Body of pancreas (tissue), 4 donors: ENCODE measurements at places on chromosomes 12 and 14. TPM values are rescaled to one million over a fixed set of nuclear protein-coding genes. Genes with fewer than 3 reads are reported as not detected.

The NOXRED1 gene
- total RNA-seq, result 5.3 TPM

The C1QL4 gene
- total RNA-seq, result not detected

GRCh38 chr14:53929871-53930715, 26.5 kb downstream of the BMP4 start:
- no peak overlapping the region for H3K27ac ChIP-seq
- DNase-seq, result peak; percentile 49
- no peak overlapping the region for H3K4me3 ChIP-seq
- H3K4me1 ChIP-seq, result no peaks in the 10 kb centered on the region

The INSM2 gene
- total RNA-seq, result not detected

GRCh38 chr12:55700255-55701018, 7.3 kb downstream of the ITGA7 start:
- no peak overlapping the region for H3K27ac ChIP-seq
- no peaks in the 10 kb centered on the region for H3K36me3 ChIP-seq
- H3K4me1 ChIP-seq, result no peaks in the 10 kb centered on the region
- H3K27me3 ChIP-seq, result no peaks in the 10 kb centered on the region
- H3K4me3 ChIP-seq, result no peak overlapping the region
- no peak for DNase-seq

- DNase-seq, result peak; percentile 53
- H3K27me3 ChIP-seq, result no peaks in the 10 kb centered on the region
- H3K27ac ChIP-seq, result peak overlapping the region; percentile 76
- peaks cover 41% of the 10 kb centered on the region for H3K4me1 ChIP-seq
- H3K4me3 ChIP-seq, result no peak overlapping the region
Observed at GRCh38 chr14:100406505-100407131, 83.5 kb downstream of the SLC25A47 start.

The ARHGEF40 gene
- total RNA-seq, result 142 TPM

DNA sequence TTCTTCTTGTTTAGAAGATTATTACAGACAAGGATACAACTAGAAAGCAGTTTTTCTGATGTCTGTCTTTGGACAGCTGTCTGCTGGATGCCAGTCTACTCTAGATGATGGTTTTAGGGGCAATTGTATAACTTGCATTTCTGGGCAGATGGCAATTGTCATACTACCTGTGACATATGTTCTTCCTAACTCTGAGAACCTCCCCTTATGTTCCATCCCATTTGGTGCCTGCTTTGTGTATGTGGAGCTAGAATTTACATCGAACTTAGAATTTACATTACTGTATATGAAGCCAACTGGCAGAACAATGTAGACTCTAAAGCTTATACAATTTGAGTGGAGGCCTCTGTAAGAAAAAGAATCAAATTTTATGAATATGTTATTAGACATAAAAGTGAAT, 430.2 kb upstream of the SEL1L start:
- no peak overlapping the region for H3K27ac ChIP-seq
- H3K36me3 ChIP-seq, result no peaks in the 10 kb centered on the region
- DNase-seq, result no peak

DNA sequence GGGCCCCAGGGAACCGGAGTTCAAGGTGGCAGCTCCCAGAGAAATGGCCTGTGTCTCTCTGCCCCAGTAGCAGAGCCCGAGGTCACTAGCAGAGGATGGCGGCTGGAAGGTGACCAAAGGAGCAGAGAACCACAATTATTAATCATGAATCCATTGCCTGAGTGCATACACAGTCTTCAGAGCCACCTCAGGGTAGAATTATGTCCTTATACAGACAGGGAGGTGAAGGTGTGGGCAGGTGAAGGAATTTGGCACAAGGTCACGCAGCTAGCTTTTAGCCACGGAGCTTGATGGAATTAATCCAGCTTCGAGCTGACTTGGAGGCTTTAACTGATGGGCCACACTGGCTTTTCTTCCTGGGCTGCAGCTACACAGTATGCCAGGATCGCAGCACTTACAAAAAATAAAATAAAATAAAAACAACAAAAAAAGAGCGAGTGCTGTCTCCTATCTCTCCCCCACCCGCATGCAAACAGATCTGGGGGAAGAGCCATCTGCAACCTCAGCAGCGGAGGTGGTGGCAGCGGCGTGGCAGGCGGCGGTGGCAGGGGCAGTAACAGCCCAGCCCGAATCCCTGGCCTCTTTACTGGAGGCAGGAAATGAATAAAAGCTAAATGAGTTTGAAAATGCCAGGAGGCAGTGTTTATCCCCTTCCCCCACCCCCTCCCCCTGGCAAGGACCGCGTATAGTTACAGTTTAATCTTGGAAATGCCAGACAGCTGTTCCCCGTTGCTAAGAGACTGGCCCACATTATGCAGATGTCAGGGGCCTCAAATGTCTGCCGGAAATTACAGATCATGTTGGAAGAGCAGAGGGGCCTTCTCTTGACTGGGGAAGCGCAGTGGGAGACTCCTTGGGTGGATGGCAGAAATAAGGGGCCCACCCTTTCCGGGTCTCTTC, 93.5 kb downstream of the LRRC74A start:
- no peak overlapping the region for H3K4me3 ChIP-seq
- H3K27ac ChIP-seq, result peak overlapping the region; percentile 91
- no peaks in the 10 kb centered on the region for H3K36me3 ChIP-seq
- DNase-seq, result peak; percentile 73

The TMEM229B gene
- total RNA-seq, result 2.0 TPM

The PLCZ1 gene
- not detected for total RNA-seq

- no peak overlapping the region for H3K4me3 ChIP-seq
- no peak for DNase-seq
- no peaks in the 10 kb centered on the region for H3K27me3 ChIP-seq
- peaks cover 19% of the 10 kb centered on the region for H3K36me3 ChIP-seq
Observed at GRCh38 chr14:21084998-21085853, 13.2 kb downstream of the ZNF219 start.

GRCh38 chr12:40343124-40343523, 118.3 kb downstream of the LRRK2 start:
- H3K27ac ChIP-seq, result no peak overlapping the region
- H3K36me3 ChIP-seq, result no peaks in the 10 kb centered on the region
- no peaks in the 10 kb centered on the region for H3K27me3 ChIP-seq
- H3K4me1 ChIP-seq, result peaks cover 14% of the 10 kb centered on the region
- no peak for DNase-seq
- no peak overlapping the region for H3K4me3 ChIP-seq

DNA sequence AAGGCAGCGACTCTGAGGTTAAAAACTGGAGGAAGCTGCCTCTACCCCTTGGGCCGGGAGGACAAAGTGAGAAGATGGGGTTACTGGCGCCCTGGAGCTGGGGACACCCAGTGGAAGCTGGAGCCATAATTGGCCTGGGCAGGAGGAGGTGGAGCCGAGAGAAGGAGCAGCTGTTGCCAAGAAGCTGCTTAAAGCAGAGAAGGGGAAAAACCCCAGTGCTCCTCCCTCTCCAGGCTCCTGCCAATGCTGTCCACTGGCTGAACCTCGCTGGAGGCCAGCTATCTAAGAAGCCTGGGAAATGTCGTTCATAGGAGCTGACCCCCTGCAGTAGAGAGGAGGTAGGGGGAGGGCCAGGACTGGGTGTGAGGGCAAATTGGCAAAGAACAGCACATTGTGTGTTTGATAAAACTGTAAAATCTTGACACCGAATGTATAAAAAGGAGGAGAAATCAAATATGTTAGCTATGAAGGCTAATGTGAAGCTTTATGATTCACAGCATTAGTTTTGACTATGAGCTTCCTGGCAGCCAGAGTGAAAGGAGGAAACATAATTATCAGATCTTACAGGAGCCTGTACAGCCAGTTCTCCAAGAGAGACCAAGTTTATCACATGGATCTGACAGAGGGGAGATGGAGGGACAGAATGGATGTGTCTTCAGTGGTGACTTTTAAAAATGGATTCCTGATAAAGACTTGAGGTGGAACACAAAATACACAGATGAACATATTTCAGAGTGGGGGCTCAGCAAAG, 9.5 kb downstream of the HHIPL1 start:
- H3K36me3 ChIP-seq, result no peaks in the 10 kb centered on the region
- H3K27ac ChIP-seq, result no peak overlapping the region
- H3K4me1 ChIP-seq, result peaks cover 7% of the 10 kb centered on the region
- DNase-seq, result peak; percentile 76
- peaks cover 3% of the 10 kb centered on the region for H3K27me3 ChIP-seq

DNA sequence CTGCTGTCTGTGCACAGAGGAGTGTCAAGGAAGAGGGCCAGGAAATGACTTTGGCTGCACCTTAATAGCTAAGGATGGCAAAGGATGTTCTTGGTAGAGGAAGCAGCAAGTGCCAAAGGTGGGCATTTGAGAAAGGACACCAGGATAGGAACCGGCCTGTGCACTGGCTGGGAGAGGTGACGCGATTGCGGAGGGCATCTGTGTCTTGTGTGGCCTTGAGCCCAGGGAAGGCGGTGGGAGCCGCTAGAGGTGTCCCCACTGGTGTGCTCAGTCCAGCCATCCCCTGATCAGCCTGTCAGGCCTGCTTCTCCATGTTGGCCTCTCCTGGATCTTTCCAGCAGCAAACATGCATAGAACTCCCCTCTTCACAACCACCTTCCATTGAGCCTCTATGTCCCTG, 30.2 kb downstream of the PAPLN start:
- H3K4me3 ChIP-seq, result no peak overlapping the region
- no peaks in the 10 kb centered on the region for H3K36me3 ChIP-seq
- peaks cover 15% of the 10 kb centered on the region for H3K4me1 ChIP-seq
- no peaks in the 10 kb centered on the region for H3K27me3 ChIP-seq
- DNase-seq, result no peak

DNA sequence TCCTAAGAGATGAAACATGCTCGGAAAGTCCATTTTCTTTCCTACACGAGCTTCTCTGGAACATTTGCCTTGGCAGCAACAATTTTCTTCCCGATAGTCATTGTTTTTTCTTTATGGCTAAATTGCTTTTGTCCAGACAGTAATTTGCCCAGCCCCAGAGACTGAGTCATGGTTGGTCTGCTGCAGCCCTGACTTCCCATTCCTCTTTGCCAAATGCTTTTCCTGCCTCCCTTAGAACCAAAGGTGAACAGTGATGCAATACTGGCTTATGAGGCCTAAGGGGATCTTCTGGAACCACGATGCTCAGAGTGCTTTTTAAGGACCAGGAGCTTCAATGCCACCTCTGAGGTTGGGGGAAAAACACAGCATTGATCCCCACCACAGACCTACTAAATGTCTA, 1599.6 kb upstream of the TMEM132C start:
- H3K27me3 ChIP-seq, result no peaks in the 10 kb centered on the region
- no peaks in the 10 kb centered on the region for H3K4me1 ChIP-seq
- no peak overlapping the region for H3K27ac ChIP-seq
- no peak overlapping the region for H3K4me3 ChIP-seq
- no peaks in the 10 kb centered on the region for H3K36me3 ChIP-seq
- no peak for DNase-seq

The RAB15 gene
- 19.8 TPM for total RNA-seq
